Left lung (tissue), 14 donors: ENCODE measurements at places on chromosomes 2 and 18.
A peak's percentile ranks its signal among the peaks of the same experiment; 100 is the strongest.

- DNase-seq, result no peak
Measured at GRCh38 chr2:30466216-30466615, 19.2 kb downstream of the LCLAT1 start.

DNA sequence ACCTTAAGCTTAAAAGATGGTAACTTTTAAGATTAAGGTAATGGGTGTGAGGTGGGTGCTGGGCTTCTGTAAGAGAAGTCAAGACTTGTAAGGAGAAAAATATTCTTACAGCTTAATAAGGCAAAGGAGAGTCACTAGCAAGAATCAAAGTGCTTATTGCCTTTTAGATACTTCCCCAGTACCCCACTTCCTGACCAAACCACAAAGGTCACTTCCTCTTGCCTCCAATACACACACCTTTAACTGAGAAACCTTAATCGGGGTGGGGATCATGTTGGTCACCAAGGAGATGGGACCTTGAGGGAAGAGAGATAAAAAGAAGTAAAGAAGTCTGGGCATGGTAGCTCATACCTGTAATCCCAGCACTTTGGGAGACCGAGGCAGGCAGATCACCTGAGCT lies 10.6 kb upstream of the ATG16L1 start:
- DNase-seq, result no peak

DNA sequence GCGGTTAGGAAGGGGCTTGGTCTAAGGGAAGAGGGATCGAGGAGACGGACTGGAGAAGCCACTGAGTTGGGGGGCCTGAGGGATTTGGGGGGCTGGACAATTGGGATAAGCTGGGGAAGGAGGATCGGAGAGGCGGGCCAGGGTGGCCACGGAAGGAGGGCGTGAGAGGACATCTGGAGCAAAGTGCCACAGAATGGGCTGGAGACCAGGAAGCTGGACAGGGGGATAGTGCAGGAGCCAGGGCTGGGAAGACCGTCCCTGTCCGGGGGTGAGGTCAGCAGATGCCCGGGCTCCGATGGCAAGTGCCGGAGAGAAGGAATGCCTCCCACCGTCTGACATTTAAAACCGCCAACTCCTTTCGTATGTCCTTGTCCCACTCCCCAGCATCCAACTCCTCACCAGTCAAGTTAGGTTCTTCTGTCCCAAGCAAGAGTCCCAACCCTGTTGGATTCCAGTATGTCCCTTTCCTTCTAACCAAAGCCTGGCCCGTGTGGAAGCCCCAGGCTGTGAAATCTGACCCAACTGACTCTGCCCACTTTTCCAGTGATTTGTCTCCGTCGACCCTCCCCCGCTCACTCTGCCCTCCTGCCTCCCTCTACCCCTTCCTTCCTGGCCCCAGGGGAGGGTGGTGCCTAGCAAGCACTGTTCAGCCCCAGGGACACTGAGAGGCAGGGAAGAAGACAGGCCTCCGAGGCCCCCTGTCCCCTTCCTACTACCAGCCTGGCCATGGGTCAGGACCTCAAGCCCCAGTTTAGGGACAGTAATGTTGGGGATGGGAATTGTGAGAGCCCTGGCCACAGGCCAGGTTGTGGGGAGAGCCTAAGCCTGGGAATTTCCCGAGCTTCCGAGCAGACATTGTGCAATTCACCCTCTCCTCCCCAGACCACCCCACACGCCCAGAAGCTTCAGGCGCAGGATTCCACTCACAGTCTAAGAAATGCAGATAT lies 31.5 kb upstream of the TMBIM1 start:
- peak; percentile 76 for DNase-seq

- no peak for DNase-seq
Measured at GRCh38 chr2:177529166-177529565, 136.6 kb downstream of the AGPS start.

DNA sequence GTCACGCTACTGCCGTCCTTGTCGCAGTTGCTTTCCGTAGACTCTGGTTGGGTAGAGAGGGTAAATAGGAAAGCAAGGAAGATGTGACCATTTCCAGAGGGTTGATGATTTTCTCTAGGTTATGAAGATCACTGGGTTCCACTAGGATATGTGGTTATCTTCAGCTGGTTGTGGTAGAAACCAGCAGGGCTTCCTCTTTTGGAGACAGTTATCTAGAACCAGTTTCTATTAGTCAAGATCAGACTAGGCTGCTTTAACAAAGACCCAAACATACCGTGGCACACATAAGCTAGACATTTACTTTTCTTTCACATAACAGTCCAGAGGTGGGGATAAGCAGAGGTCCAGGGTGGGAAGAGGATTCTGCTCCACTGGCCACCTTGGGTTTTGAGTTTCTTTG lies 59.6 kb downstream of the FASTKD2 start:
- no peak for DNase-seq

DNA sequence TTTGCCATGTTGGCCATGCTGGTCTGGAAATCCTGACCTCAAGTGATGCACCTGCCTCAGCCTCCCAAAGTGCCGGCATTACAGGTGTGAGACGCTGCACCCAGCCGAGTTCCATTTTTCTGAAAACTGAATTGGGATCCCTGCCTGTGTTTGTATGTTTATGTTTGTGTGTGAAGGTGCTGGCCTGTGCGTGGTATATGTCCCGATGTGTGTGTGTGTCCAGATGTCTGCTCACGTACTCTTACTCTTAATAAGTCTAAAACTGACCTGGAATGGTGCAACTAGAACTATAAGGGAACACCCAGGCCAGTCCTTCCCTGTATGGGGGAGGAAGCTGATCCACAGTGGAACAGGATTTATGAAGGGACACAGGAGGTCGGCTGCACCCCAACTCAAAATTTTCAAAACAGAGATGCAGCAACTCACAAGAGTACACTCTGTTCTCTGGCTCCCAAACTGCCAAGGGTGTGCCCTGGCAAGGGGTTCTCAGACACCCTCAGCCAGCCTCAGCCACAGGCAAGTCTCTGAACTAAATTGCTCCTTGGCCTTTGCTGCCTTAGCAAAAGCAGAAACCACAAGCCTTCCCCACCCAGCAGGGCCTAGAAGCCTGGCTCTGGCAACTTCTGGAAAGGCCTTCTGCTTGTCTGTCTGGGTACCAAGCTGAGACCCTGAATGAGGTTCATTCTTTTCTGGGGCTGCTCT lies 36.5 kb downstream of the RHOB start:
- no peak for DNase-seq

DNA sequence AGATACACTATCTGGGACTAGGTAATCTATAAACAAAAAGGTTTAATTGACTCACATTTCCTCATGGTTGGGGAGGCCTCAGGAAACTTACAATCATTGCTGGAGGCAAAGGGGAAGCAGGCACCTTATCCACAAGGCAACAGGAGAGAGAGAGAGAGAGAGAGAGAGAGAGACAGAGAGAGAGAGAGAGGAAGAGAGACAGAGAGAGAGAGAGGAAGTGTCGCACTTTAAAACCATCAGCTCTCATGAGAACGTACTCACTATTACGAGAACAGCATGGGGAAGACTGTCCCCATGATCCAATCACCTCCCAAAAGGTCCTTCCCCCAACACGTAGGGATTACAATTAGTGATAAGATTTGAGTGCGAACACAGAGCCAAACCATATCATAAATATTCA lies 253.5 kb upstream of the TRIB2 start:
- no peak for DNase-seq

GRCh38 chr2:38260469-38260868 lies 116.6 kb downstream of the ATL2 start:
- DNase-seq, result no peak

- no peak for DNase-seq
Measured at GRCh38 chr2:201183365-201183727, 405 bp downstream of the CASP10 start.

GRCh38 chr2:84782717-84783442 lies 98.0 kb downstream of the TRABD2A start:
- no peak for DNase-seq

DNA sequence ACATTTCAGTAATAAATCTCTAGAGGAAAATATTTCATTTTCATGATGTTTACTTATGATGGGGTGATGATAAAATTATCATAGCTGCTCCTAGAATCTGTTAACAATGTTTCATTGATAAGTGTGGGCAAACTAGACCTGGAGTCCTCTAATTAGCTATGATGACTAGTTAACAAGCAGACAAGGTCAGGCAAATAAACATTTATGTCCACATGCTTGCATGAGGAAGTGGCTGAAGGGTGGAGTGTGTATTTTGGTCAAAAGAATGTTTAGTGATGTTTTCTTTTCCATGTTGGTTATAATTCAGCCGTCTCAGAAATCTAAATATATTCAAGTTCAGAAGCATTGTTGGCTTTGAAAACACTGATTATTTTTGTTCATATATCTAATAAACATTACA lies 99.9 kb upstream of the FN1 start:
- DNase-seq, result no peak

- no peak for DNase-seq
Measured at GRCh38 chr2:120538691-120539423, 192.9 kb downstream of the INHBB start.

DNA sequence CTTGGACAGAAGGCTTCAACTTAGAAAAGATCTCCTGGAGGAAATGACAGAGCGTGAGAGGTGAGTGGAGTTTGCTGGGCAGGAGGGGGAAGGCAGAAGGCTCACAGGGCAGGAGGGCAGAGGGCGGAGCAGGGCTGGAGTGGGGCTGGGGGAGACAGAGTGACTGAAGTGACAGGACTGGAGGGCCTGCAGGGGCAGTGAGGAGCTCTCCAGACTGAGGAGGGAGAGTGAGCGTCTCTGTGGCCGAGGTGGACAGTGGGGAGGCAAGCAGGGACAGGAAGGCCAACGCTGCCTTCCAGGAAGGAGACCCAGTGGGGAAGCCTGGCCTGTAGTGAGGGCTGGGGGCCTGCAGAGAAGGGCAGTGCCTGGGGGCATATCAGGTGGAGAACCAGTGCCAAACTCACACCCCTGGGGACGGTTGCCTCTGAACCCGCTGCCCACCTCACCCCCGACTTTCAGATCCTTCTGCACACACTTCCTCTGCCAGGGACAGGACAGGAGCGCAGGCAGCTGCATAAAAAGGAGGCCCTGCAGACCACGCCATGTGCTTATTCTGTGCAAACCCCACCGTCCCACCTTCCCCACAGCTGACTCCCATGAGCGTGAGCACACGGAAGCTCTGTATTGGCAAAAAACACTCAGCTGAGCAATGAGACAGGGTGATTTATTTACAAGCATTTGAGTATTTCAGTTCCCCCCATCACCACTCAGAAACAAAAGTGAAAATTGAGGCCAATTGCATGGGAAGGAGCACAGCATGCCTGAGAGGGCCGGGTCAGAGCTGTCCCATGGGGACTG lies 244.3 kb downstream of the FAM210A start:
- no peak for DNase-seq

- no peak for DNase-seq
Measured at GRCh38 chr2:25615920-25616319, 57.5 kb downstream of the DTNB start.

DNA sequence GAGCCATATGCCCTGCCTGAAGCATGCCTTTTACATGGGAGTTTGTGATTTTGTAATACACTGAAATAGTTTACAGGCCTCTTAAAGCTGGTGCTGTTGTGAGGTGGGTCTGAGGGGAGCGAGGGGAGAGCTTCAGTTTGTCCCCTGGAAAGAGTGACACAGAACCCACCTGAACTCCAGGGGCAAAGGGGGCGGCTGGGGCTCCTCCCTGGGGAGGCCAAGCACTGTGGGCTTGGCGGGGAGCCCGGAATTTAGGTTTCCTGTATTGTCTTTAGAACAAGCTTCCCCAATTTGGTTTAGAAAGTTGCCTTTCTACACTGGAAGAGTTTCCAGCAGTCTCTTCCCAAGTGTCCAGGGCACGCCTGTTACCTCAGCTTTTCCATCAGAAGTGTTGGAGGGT lies 75.7 kb downstream of the VAPA start:
- no peak for DNase-seq

DNA sequence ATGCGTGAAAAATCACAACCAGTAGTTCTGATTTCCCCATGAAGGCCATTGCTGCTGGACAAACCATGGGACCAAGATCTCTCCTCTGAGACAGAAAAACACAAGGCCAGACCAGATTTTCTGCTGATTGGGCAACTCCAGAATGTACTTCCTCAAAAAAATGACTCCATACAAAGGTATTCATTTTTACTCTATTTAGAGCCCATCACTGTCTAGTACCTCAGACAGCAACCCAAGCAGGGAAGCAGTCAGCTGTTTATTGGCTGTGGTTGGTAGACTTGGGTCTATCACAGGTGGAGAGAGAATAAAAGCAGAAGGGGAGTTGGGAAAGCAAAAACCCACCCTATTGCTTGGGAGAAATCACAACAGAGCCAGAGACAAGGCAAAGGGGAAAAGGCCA lies 219.9 kb downstream of the PIK3C3 start:
- DNase-seq, result no peak

GRCh38 chr18:44079606-44080005 lies 601.1 kb upstream of the SETBP1 start:
- DNase-seq, result no peak

DNA sequence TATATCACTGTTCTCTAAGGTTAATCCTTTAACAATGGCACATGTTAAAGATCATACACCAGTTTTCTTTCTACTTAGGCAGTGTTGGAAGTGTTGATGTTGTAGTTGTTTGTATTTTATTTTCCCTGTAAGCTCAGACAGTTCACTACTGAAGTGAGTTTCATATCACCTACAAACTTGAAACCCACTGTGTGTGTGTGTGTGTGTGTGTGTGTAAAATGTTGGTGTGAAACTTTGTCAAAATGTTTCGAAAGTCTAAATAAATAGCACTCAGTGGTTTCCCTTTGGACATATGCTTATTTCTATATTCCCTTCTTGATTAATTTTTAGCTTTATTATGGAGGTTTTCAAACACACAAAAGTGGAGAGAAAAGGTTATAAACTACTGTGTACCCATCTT lies 79.8 kb upstream of the CAVIN2 start:
- DNase-seq, result no peak

DNA sequence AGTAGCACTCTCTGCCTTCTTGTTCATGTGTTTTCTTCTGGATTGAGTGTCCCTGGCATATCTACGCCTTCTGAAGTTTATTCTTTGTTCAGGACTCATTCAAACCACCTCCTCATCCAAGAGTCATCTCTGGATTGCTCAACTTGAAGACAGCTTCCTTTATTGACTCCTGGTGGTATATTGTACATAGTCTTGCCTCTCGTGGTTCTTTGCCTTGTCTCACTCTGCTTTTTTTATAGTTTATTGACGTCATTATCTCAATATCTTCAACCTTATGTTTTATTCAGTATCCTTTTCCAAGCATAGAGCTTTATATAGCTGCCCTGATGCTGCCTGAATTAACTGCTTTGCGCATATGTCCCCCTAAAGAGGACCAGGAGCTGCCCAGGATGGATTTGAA lies 161.7 kb downstream of the INSIG2 start:
- DNase-seq, result no peak
